Kidney glomerular epithelial cell (primary cell): ENCODE measurements at places on chromosomes 6 and 20.

GRCh38 chr6:157760589-157761330 is 62.3 kb upstream of the SNX9 start:
- peak; percentile 90 for DNase-seq

DNA sequence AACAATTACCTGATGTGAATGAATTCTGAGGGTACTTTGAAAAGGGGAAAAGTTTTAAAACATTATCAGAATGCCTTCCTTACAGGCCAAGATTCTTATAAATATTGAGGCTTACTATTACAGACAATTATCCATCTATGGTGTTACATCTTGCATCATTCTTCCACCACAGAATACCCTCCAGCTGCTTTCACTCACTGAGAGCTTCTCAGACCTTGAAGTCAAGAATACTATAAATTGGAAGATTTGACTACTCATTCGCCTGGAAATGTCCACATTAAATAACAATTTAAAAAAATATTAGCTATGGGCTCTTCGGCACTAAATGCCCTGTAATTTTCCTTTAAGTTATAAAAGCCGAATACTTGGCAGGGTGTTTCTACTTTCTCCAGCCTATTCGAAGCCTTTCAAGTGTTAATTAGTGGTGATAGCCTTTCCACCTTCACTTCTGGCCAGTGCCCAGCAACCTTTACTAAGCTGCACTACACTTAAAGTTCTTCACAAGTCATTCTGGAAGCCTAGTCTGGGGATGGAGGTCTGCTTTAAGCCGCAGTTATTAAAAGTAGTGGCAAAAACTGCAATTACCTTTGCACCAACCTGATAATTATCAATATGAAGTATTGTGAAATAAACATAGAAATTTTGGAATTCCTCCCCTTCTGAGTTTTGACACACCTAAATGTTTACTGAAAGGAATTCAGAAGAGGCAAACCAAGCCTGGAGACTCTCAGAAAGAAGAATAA is 100.9 kb downstream of the BMP5 start:
- no peak for DNase-seq

DNA sequence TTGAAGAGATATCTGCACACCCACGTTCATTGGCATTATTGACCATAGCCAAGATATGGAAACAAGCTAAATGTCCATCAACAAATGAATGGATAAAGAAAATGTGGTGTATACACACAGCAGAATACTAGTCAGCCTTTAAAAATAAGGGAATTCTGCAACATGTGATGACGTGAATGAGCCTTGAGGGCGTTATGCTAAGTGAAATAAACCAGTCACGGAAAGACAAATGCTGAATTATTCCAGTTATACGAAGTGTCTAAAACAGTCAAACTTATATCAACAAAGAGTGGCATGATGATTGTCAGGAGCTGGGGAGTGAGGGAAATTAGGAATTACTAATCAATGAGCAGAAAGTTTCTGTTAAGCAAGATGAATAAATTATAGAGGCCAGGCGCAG is 8.4 kb upstream of the DEFB121 start:
- no peak for DNase-seq

- DNase-seq: no peak
Observed at GRCh38 chr20:36408219-36408618, 102.1 kb downstream of the DLGAP4 start.

- DNase-seq: no peak
Observed at GRCh38 chr6:155228546-155229166, 35.2 kb upstream of the CLDN20 start.

DNA sequence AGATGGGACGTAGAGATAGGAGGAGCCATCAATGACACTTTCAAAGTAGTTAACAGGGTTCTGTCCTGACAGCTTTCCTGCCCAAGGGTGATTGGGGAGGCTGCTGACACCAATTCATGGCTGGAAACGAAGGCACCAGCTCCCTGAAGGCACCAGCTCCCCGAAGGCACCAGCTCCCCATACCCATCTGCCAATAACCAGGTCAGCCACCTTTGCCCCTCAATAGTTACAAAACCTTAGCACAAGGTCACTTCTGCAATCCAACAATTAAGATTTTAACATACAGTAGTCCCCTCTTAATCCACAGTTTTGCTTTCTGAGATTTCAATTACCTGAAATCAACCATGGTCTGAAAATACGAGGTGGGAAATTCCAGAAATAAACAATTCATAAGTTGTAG is 51.7 kb downstream of the ELOVL5 start:
- no peak for DNase-seq

- DNase-seq: no peak
Observed at GRCh38 chr6:85408039-85408438, 41.8 kb upstream of the NT5E start.

DNA sequence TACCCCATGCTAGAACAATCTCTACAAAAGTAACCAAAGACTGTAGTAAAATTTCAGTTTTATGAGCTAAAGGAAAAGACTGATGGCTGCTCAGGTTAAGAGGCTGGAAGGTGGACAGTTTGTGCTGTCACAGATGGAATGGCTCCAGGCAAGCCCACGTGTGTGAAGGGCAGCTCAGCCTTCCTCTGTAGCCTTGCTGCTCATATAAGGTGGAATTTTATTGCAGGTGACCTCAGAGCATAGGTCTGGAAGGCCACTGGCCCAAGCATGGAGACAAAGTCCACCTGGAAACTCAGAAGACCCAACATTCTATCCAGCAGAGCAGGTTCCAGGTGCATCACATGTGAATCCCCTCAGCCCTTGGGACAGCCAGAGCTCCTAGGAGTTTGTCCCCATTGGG is 53.6 kb downstream of the KAT14 start:
- DNase-seq: no peak

DNA sequence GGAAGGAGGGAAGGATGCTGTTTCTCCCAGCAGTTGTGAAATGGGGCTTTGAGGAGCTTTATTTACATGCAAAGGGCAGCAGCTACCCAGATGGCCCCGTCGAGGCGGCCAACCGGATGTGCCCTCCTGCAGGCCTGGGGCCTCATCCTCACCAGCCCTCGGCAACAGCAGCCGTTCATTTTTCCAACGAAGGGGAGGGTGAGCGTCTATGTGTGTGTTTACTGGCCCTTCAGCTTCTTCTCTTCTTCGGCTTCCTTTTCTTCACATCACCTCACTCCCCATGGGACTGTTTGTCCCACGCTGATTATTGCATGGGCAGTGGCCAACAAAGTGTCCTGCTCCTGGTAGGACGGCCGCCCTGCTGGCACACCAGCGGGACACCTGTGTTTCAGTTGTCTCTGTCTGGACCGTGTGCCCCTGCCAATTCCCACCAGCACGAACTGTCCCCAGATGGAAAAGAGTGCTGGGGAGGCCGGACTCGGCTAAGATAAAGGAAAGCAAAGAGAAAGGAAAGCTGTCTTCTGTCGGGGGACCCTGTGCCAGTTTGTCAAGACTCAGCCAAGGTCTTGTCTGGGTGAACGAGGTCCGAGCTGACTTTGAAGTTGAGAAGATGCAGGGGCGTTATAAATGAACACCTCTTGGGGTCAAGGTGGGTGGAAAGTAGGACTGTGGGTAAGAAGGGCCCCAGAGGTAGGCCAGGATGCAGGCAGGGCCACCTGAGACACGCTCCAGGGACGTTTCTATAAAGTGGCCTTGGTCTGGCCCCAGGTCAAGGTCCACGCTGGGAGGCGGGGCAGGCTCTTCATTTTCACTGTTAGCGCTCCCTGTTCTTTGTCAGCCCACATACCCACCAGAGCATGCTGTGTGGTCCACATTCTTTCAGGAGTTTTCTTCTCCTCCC is 57.0 kb downstream of the FAM50B start:
- no peak for DNase-seq

DNA sequence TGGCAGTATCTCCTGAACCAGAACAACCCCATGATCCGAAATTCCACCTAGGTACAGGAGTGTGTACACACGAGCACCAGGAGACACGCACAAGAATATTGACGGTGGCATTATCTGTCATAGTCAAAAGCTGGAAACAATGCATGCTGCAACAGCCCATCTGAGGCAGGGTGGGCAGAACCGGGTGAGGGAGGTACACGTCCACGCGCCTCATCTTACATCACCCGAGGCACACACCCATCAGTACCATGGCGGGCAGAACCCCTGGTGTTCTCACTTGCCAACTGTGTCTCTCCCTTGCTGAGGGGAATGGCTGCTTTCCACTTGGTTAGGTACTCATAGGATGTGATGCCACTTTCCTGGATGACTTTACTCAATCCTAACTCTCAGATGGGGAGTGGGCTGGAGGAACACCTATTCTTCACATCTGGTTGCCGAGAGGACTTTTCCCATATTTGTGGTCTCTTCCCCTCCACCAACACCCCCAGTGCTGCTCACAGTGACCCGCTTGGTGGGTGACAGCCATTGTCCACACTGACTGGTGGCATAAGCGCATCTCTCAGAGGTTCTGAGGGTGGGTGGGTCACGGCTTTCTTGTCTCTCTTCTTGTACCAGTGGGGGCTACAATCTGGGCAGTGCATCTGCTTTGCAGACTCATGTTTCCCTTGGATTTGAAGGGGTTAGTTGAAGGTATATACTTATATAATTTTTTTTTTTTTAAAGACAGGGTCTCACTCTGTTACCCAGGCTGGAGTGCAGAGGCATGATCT is 13.5 kb downstream of the PPP1R3G start:
- no peak for DNase-seq

GRCh38 chr6:90314514-90314913 is 17.9 kb upstream of the BACH2 start:
- no peak for DNase-seq

GRCh38 chr6:138107078-138107751 is at the start of gene PERP:
TSS of gene PERP (minus strand) at chr6:138107419. CDS start at chr6:138107340, 79 bp downstream.
- peak; percentile 57 for DNase-seq

DNA sequence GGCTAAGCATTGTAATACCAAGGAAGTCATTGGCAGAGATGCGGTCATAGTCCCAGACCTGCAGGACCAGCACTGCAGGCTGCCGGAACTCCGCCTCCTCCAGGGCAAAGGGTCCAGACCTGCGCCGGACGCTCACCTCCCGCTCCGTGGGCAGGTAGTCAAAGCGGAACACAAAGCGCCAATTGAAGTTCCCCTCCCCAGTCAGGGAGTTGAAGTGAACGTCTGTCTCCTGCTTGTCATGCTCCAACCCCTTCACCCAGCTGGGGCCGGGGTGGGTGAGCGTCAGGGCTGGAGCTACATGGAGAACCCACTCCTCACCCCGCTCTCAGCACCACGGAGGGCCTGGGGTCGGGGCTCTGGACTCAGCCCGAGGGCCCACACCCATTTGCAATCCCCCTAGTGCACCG is 18.2 kb downstream of the ERGIC3 start:
- DNase-seq: no peak

GRCh38 chr6:151263967-151264366 is 24.2 kb downstream of the AKAP12 start:
- no peak for DNase-seq

GRCh38 chr20:53828682-53829254 is 235.1 kb upstream of the ZNF217 start:
- DNase-seq: peak; percentile 72

DNA sequence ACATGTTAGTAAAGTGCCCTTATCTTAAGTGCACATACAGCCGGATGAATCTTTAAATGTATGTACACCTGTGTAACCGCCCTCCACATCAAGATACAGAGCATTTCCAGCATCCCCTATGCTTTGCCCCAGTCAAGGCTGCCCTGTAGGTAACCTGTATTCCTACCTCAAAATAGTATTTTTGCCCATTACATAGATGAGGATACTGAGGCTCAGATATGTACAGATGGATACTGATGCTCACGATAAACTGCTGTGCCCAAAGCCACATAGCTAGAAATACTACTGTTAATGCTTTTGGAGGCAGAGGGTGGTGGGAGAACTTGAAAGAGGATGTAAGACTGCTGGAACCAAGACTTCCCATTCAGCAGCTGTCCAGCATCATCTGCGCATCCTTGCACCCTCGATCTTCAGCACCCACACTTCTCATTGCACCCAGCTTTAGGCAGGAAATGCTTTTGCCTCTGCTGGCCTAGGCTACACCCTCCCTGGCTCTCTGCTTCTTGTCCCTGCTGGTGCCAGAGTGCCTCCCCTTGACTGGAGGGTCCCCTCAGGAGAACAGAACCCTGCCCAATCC is 27.0 kb upstream of the ZFAND3 start:
- DNase-seq: no peak

DNA sequence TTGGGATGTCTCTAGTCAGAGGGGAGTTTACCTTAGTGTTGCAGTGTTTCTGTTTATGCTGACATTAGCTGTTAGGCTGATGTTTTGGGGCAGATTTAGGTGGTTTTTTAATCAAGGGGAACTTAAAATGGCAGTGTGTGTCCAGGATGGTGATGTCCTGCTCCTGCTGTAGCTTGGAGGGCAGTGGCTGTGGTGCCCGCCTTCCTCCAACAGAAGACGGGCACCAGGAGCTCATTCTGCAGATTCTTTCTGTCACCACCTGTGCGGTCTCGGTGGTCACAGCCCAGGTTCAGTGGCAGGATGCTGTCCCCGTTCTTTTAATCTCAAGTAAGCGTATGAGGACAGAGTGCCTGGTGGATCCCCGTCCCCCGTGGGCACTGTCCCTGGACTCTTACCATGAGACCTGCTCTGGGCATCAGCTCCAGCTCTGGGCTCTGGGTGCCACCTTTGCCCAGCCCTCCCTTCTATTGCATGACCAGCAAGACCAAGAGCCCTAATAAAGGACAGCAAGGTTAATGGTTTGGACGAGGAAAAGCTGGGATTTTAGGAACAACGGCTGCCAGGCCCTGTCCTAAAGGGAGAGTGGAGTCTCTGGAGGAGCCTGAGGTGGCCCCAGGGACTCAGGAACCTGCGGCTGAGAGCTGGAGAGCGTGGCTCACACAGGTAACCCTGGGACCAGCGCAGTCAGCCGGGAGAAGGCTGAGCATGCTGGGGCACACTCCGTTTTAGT is 217.3 kb downstream of the ERMARD start:
- no peak for DNase-seq
